Stimulated activated CD8-positive, alpha-beta memory T cell treated with anti-CD3 and anti-CD28 coated beads, Interleukin-12 subunit alpha, Interleukin-12 subunit beta, amount 100 ng/mL, for 4 hours (primary cell): ENCODE measurements at places on chromosomes 11 and 22.

DNA sequence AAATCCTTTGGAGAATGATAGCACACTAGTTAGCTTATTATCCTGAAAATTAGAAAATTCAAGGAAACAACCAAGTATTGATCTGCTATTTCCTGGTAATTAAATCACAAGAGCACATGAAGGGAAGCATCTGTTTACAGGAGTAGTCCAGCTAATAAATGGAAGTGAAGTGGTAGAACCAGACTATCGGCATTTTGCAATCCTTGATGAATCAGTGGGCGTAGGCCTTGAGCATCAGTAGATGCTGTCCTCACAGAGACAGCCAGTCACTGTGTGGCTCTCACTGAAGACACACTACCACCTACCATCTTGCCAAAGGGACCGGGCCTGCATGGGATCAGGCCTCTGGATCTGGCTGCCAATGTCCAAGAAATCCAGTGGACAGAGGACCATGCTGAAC is 69.8 kb downstream of the FBLN1 start:
- no peak for DNase-seq

GRCh38 chr11:64874308-64875240 is 3.8 kb downstream of the EHD1 start:
- DNase-seq = no peak

DNA sequence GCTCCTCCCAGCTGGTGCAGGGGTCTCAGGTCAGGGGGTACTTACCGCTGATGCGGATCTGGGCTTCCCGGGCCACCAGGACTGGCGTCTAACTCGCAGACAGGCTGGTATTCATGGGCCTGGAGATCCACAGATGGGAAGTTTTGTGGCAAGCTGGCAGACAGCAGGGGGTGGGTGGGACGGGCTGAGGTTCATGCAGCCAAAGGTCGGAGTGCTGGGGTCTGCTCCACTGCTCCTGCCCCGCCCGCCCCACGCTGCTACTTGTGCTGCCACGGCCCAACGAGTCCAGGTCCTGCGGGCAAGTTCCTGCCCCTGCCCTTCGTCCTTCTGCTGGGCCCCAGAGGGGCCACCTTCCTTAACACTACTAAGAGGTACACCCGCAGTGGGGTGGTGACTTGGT is 3.1 kb downstream of the ACY3 start:
- DNase-seq = no peak

DNA sequence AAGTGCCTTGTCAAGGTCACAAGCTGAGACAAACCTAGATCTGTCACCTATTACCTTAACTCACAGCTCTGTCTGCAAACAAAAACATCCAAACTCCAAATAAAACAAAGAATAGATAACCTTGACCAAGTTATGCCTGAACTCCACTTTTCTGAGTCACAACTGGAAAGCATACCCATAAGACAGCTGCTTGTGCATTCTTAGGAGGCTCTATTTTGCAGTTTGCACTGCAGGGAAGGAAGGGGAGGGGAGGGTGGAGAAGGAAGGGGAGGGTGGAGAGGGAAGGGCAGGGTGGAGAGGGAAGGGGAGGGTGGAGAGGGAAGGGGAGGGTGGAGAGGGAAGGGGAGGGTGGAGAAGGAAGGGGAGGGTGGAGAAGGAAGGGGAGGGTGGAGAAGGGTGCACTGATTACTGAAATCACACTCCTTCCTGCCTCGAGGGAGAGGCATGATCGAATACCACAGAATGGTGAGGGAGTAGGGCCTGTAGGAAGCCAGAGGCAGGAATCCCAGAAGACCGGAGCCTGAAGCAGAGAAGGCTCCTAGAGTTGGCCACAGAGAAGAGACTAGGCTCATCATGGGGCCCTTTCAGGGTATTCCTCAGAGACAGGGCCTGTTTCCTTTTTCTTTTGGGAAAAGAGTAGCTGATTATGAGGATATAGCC is 5.7 kb upstream of the OR52K2 start:
- DNase-seq = no peak

DNA sequence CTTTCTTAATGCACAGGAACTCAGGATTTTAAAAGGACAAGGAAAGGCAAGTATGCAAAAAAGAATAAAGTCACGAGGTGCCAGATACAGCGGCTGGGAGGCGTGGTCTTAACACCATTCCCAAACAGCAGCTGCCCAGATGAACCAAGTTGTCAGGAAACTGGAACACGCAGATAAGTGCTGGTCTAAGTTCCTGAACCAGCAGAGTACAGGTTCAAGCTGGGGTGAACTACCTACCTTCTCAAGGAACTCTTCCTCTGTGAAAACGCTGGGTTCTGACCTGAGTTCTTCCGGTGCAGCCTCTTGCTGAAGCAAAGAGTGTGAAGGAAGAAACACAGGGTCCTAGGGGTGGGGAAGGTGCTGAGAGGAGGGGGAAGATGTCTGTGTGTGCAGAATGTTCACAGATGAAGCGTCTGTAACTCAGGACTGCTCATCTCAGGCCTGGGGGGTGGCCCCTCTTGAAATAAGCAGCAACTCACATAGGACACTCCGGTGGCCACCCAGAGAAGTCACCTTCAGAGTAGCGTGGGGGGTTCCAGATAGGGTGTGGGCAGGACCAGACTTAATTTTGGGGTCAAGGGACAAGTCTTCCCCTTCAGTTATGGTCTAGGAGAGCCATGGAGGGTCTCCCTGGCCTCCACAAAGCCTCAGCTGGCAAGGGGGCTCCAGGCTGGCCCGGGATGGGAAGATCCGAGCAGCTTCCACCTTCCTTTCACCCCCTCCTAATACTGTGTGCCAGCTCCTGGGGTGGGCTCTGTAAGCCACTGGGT is 3.2 kb downstream of the TPST2 start:
- no peak for DNase-seq

DNA sequence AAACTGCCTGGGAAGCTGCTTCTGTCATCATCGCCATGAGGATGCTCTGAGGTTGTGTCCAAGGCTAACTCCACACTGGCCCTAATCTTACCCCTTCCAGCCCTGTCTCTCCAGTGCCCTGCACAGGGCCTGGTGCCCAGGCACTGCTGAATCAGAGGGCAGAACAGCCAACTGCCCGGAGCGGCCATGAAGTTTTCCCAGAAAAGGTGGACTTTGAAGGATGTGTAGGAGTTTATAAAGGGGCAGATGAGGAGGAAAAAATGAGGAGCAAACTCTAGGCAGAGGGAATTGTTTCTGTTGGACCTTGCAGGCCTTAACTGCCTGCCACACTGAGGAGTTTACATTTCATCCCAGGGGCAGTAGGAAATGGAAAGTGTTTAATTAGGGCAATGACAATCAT is 39.4 kb upstream of the TCF20 start:
- DNase-seq = no peak

DNA sequence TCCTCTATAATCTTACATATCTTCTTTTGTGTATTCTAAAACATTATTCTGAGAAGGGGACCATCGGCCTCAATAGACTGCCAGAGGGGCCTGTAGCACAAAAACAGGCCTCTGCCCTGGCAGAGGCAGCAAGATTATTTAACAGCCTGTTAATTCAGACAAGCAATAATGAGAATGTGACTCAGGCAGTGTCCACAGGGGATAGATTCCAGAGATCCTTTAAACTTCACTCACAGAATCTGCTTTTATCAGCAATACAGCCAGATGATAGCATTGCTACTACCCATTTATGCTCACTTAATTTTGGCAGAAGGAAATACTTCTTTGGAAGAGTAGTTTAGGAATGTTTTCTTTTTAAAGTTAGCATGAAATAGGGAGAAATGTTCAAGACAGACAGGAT is 44.9 kb downstream of the AAMDC start:
- DNase-seq = no peak

DNA sequence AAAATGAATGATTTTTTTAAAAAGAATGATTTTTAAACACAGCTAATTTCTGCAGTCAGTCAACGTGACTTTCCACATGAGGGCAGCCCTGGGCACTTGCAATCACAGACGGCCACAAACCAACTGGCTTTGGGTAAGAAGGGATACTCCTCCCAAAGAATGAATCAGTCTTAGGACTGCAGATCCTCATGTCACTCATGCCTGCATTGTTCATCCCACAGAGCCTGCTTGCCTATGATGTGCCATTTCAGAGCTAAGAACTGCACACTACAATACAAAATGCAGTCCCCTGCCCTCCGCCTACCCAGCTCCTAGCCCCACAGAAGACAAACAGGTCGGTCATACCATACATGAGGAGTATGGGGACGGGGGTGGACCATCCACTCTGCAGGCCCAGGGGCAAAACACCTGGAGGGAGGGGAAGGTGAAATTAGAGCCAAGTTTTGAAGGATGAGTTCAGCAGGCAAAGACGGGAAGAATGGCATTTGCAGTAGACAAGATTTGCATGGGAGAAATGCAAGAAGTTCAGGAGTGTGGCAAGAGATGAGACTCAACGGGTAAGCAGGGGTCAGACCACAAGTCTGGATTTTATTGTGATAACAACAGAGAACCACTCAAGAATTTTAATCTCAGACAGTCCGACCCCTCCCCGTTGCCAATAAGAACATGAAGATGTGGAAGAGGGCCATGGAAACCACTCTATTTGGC is 24.7 kb downstream of the PACSIN2 start:
- no peak for DNase-seq

GRCh38 chr11:87374038-87374807 is 336.5 kb downstream of the TMEM135 start:
- no peak for DNase-seq

DNA sequence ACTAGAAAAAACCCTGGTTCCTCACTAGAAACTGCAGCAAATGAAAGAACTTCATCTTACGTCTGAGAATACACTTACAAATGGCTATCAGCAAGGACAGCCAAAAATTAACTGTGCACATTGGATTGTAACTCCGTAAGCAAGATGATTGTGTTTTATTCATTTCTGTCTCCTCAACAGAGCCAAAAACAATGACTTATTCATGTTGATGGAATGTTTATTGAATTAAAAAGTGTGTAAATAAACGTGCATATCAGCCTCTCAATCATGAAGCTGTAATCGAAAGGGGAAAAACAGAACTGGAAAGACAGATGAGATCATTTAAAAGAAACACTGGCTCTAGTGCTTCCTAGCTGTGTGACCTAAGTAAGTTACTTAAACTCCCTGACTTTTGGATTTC is 307.5 kb upstream of the ZC3H12C start:
- DNase-seq = no peak

GRCh38 chr11:33157103-33158027 is 3.9 kb downstream of the CSTF3 start:
- DNase-seq = no peak

DNA sequence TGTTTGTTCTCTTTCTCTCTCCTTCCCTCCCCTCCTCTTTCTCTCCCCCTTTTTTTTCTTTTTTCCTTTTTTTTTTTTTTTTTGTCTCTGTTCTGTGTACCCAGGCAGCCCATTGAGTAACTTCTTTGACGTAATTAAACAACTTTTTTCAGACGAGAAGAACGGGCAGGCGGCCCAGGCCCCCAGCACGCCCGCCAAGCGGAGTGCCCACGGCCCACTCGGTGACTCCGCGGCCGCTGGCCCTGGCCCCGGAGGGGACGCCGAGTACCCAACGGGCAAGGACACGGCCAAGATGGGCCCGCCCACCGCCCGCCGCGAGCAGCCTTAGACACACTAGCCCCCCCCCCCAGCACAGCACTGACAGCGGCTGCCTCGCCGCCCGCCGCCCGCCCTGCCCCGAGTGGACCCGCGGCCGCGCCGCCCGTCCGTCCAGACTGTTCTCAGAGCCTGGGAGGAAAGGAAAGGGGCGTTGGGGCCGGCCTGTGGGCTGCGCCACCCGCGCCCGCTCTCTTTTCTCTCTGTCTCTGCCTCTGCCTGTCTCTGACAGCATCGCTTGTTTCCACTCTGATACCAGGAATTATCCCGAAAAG is 26.1 kb downstream of the MOB2 start:
- DNase-seq = no peak

DNA sequence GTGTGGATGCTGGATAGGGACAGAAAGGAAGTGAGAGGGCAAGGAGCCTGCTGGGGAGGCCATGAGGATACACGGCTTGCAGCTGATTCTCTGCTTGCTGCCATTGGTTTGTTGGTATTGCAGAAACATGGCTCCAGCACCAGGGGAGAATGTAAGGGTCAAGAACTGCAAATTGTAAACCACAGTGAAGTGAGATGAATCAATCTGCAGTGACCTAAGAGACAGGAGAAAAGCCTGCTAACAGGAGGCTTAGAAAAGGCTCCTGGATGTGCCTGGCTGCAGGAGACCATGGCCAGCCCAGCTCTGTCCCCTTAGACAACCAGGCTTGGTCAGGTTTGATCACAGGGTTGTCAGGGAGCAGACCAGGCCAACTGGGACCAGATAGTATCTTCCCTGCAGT is 233.7 kb upstream of the CADM1 start:
- no peak for DNase-seq

- DNase-seq = no peak
Measured at GRCh38 chr22:29715240-29715639, 4.6 kb upstream of the CABP7 start.

DNA sequence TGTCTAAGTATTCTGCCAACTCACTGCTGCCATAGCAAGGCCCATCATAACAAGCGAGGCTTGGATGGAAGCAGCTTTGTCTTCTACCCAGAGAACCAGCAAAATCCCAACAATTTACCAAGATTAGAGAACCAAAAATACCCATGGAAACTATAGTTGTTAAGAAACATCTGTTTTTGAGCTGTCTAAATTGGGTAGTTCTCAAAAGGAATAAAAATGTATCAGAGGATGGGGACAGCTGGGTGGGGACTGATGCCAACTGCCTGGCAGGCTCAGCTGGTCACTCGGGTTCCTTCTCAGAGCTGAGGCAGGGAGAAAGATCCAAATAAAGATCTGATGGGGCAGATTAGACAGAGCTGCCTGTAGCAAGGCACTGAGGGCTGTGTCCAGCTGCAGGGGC is 85.9 kb upstream of the GRK3 start:
- no peak for DNase-seq

GRCh38 chr22:47198801-47199251 is 436.4 kb downstream of the TBC1D22A start:
- DNase-seq = no peak

- DNase-seq = no peak
Measured at GRCh38 chr11:74345420-74345819, 34.0 kb upstream of the P4HA3 start.

- no peak for DNase-seq
Measured at GRCh38 chr11:34907934-34908593, 8.1 kb downstream of the APIP start.

DNA sequence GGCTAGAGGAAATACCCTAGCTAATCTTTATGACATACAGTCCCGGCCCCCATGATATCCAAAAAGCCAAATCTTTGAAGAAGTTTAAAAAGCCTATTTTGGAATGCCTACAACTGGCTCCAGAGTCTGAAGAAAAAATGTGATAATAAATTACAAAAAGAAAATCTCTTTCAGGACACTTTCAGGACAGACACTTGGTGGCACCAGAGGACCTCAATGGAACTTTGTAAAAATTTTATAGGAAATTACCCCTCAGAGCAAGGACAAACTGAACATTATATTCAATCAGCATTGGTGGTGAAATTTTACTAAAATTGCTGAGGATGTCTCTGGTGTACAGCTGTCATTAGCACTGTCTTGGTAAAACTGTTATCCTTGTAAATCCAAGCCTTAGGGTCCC is 81.0 kb downstream of the CCDC73 start:
- DNase-seq = no peak
